Smooth muscle cell of the brain vasculature (primary cell): ENCODE measurements at places on chromosomes 12 and 14.

DNA sequence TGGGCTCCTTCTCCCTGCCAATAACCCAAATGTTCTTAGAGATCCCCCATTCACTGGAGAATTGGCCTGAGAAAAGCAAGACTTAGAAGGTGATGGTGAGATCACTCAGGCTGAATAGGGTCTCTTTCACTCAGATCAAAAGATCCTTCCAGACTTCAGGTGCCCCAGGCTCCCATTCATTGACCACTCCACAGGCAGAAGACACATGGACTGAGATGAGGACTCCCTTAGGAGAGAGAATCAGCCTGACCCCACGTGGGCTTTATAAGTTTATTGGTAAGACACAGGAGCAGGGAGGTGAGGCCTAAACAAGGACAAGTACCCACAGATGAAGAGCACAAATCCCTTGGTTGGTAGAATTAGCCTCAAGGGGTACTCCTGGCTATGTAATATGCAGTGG, 6.1 kb upstream of the KRT72 start:
- no peak for DNase-seq

DNA sequence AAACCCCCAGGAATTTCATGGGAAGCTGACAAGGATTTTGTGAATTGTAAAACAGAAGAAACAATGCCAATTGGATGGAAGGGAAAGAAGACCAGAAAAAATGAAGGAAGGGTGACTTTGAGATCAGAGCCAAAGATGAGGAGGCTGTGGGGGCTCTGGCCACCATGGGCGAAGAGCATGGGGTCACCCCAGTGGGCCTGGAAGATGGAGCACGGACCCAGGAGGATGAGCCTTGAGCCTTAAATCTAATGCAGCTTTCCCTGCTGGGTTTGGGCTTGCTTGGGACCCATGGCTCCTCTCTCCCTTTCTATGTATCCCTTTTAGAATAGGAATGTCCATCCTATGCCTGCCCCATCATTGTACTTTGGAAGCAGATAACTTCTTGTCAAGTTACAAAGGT, 322.2 kb downstream of the TMEM121 start:
- no peak for DNase-seq

DNA sequence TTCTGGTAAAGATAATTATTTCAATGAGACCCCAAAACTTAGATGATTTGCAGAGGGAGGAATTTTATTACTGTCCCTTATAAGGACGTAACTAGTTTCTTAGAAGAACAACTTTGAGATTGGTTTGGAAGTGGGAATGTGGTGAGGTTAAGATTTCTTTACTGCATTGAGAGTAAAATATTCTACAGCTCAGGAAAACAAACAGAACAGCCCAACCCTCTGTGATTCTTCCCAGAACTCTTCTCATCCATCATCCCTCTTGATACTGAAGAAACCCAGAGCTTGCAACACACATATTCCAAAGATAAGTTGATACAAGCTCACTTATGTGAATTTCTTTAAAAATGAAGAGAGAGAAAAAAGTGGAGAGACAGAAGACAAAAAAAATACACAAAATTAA, 234.2 kb downstream of the CRADD start:
- no peak for DNase-seq

GRCh38 chr12:104707794-104708558, 250.1 kb downstream of the SLC41A2 start:
- DNase-seq: no peak
